Central memory CD8-positive, alpha-beta T cell (primary cell): ENCODE measurements at places on chromosomes 2 and 18.

DNA sequence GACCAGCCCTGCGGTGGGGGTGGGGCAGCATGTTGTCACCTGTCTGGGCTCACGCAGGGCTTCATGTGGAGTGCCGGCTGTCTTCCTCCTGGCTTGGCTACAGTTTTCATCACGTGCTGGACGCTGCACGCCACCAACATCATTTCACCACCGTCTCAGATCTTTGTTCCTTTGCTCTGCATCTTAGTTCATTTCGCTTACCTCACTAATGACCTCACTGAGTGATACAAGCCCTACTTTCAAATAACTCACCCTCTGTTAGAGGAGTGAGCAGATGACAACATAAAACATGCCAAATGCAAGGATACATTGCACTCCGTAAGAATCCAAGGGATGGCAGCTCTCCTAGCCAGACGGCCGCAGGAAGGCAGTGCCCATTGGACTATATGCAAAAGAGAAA is 527.5 kb downstream of the GALR1 start:
- DNase-seq = no peak

DNA sequence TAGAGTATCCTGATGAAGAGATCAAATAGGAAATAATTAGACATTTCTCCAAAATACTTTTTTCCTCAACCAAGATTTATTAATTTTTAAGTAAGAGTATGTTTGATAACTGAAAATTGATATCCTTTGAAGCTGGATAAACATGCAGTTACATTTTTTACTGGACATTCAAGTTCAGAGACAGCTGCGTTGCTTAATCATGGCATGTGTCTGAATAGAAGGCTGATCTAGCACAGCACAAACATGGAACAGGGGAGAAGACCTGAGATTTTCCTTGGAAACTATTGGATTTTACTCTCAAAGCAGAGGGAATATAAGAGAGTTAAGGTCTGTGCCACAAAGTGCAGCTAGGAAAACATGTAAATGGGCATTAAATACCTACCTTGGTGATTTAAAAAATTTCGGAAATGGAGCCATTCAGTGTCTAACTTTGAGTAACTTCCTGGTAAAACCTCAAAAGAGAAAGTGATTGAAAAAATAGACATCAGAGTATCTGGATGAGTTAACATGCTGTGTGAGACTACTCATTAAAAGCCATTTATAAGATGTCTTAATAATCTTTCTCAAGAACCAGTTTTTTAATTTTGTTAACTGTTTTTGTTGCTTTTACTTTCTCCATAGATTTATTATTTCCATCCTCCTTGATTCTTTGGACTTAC is 31.8 kb downstream of the CRIM1 start:
- no peak for DNase-seq

DNA sequence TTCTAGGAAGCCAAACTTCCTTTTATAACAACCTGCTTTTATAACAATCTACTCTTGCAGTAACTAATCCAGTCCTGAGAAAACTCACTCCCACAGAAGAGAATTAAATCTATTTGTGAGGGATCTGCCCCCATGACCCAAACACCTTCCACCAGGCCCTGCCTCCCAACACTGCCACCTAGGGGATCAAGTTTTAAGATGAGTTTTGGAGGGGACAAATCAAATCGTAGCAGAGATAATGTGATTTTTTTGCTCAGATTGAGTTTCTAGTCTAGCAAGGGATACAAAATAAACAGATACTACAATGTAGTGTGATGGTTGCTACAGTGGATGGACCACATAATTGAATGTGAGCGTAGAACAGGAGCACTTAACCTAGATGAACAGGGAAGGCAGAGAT is 52.2 kb downstream of the NCOA1 start:
- DNase-seq = no peak

DNA sequence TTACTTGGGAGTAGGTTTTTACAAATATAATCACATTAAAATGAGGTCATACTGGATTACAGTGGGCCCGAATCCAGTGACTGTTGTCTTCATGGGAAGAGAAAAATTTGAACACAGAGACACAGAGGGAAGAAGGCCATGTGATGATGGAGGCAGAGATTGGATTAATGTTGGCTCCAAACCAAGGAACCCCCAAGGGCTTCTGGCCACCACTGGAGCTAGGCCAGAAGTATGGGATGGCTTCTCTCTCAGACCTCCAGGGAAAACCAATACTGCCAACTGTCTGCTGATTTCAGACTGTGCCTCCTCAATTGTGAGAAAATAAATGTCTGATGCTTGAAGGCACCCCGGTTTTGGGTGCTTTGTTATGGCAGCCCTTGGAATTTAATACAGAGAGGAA is 76.0 kb downstream of the ALPK2 start:
- no peak for DNase-seq
